GM04504 (cell line): ENCODE measurements at places on chromosomes 2 and 18.

- DNase-seq = no peak
Measured at GRCh38 chr2:128421286-128421685, 102.6 kb upstream of the HS6ST1 start.

GRCh38 chr2:179932786-179933185, 71.4 kb upstream of the ZNF385B start:
- DNase-seq = no peak

DNA sequence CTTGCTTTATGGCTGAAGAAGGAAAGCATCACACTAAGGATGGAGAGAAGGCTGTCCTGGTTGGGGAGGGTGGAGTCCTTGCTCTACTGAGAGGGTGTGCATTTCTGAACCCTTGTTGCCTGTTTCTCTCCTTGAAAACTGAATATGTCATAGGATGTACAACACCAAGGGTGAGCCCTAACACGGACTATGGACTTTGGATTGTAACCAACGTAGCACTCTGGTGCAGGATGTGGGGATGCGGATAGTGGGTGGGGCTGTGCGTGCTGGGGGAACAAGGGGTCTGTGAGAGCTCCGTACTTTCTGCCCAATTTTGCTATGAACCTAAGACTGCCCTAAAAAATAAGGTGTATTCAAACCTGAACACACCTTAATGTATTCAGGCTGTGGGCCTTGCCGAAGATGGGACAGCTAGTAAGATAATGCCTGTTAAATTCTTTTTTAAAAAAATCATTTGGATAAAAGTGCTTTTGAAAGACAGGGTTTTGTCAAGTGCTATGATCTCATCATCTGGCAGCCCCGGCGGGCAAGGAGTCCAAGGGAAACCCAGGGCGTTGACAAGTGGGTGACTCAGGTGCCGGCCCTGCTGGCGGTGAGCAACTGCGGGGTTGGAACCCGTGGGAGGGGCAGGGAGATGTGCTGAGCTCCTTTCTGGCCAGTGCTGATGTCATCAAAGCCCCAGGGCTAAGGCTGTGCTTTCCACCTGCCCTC, 54.0 kb downstream of the GATA6 start:
- DNase-seq = peak; percentile 62

DNA sequence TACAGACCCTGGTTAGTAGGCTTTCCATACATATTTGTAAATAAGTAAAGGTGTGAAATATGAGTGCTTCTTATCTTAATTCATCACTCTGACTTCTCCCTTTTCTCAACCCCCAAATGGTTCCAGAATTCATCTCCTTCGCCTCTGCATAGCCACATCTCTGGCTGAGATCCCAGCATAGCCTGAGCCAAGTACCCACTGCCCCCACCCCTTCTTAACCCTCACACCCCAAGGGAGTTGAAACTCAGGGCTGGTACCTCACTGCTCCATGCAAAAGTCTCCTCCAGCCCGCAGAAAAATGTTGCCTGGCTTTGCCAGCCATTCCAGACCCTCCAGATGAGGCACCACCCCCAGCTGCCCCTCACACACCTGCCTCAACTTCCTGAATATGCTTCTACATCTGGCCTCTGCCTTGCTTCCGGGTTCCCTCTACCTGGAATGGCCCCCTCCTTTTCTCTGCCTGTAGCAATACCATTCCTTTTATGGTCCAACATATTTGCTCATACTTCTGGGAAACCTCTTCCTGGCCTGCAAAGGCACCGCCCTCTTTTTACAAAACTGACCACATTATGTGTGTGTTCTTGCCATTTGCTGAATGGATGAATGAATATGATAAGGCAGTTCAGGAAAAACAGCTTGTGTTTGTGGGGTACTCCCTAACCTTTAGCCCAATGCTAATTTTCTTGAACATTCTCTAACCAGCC, 112.8 kb downstream of the CELF4 start:
- DNase-seq = no peak

DNA sequence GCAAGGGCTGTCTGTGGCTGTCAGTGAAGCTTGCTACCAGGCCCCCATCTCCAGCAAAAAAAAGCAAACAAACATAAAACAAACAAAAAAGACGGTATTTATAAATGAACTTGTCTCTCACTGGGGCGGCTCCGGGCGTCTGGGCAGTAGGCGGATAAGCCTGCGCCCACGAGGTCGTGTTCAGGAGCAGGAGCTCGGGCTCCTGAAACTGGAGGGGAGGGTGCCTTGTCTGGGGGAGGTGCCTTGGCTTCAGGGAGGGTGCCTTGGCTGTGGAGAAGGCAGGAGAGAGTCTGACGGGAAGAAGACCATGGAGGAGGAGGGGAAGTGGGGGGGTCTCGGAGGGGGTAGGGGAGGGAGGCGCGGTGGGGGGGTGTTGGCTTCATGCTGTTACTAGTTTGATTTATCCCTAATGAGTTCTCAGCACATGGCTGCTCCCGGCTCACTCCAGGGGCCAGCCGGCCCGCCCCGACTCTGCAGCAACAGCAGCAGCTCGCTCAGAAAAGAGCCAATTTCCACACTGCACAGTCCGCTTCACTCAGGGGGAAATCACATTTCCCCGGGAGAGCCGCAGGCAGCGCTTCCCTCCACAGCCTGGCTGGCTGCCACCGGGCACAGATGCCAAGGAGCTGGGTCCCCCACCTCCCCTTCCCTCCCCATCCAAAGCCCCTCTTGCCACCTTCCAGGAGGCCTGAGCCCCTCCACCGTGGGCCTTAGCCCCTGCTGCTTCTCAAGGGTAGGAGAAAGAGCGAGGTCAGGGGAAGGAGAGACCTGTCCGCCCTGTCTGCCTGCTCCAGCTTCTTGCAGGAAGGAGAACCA, 38.7 kb downstream of the PSD4 start:
- DNase-seq = no peak

DNA sequence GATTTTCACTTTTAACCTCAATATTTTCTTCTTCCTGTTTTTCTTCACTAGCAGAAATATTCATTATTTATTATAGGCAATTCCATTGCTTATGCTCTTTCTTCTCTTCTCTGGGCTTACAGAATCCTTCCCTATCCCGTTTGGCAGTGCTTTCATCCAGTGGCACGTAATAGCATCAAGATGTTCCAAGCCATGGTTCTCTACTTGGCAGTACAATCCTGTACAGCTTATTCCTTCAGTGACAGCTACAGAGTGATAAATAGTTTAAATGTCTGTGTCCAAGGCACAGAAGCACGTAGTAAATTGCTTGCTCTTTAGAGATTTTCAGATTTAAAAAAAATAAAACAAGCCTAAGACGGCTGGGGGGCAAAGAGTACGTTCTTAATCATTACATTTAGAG, 1964.3 kb downstream of the SUCLG1 start:
- peak; percentile 2 for DNase-seq

GRCh38 chr2:3754795-3755194, 51.4 kb downstream of the DCDC2C start:
- no peak for DNase-seq

GRCh38 chr2:217555081-217555876, 447.5 kb downstream of the TNS1 start:
- DNase-seq = peak; percentile 61

DNA sequence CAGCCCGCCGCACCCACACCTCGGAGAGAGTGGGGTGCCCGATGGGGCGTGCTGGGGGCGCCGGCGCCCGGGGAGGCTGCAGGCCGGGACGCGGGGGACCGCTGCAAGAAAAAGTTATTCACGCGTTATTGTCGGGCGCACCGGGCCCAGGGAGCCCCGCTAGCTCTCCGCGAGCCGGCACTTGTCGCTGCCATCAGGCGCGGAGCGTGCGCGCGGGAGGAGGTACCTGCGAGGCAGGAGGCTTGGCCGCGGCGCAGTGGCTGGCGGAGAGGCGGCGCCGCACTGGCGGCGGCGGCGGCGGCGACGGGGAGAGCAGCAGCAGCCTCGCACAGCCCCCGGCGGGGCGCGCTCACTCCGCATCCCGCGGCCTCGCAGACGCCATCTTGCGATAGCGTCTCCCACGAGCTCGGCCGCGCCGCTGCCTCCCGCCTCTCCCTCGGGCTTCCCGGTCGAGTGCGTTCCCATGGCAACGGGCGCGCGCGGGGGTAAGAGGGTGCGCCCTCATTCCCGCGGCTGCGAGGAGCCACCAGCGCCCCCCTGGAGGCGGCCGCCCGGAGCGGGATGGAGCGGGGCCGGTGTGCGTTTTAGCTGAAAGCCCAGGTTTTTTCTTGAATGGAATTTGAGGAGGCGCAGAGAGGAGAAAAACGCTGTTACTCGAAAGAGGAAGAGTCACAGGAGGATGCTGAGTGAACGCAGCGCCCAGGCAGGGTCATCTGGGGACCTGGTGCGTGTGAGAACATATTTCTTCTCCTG, at the start of gene CHN1:
Gene CHN1 (minus strand): TSS at position 402 of the 753 bp plus-strand sequence. CDS start 469 bp downstream, outside the sequence.
- peak; percentile 29 for DNase-seq

GRCh38 chr2:159786938-159787337, 11.1 kb downstream of the CD302 start:
- no peak for DNase-seq

DNA sequence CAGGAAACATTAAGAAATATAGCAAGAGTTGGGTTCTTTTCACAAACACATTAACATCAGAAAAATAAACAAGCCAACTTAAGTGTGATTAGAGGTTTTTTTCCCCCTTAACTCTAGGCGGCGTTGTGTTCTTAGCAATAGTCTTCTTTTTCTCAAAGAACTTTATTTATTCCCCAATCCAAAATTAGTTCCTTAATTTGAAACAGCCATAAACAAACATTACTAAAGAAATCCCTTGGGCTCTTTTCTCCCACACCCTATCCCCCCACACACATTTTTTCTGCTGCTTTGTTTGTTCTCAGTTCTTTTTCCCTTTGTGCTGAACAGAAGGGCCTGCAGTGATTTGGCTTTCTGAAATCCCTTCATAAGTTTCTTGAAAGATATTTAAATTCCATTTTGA, 13.2 kb upstream of the MYO1B start:
- DNase-seq = no peak

- DNase-seq = no peak
Measured at GRCh38 chr2:1603059-1603458, 141.3 kb downstream of the PXDN start.

DNA sequence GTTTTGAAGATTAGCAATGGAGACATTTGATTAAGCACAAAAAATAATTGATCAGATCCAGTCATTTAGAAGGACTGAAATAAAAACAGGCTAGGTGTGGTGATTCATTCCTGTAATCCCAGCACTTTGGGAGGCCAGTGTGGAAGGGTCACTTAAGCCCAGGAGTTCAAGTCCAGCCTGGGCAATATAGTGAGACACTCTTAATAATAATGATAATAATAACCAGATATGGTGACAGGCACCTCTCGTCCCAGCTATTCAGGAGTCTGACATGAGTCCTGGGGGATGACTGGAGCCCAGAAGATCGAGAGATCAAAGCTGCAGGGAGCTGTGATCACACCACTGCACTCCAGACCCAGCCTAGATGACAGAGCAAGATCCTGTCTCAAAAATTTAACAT, 3.5 kb upstream of the FN1 start:
- no peak for DNase-seq

- DNase-seq = no peak
Measured at GRCh38 chr2:125456693-125457363, 1199.1 kb upstream of the GYPC start.

- no peak for DNase-seq
Measured at GRCh38 chr2:196176142-196176738, 4.9 kb upstream of the STK17B start.

DNA sequence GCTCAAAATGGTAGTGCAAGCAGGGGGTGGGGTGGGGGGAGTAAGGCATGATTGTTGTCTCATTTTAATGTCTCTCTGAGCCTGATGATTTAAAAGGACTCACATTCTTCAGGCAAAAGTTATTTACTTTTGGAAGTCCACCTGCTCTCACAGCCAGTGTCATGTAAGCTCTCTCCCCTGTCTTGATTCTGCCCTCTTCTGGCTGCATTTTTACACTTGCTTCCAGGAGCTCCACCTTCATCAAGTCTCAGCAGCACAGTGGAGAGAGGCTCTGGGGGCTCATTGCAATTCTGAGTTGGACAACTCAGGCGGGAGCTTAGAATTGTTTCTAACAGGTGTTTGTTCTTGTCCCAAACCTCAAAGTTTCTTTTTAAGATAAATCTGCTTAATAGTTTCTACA, 39.2 kb downstream of the GNAL start:
- peak; percentile 3 for DNase-seq

- peak; percentile 42 for DNase-seq
Measured at GRCh38 chr18:3451989-3452749, 2.2 kb downstream of the TGIF1 start.

DNA sequence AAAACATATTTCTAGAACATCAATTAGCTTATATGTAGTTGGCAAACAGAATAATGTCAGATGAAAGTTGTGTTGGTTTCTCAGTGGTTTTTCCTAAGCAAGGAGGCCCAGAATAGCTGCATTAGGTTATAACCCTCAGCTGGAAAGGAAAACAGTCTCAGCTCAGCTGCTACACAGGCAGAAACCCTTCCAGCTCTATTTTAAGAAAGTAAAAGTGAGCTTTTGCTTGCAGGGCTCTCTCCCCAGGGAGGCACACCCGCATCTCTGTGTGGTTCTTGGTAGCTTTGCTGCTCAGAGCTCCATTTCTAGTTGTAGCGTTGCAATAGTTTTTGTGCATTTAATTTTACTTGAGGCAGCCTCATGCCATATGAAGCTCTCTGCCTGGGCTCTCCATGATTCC, 54.6 kb downstream of the PIKFYVE start:
- DNase-seq = no peak

DNA sequence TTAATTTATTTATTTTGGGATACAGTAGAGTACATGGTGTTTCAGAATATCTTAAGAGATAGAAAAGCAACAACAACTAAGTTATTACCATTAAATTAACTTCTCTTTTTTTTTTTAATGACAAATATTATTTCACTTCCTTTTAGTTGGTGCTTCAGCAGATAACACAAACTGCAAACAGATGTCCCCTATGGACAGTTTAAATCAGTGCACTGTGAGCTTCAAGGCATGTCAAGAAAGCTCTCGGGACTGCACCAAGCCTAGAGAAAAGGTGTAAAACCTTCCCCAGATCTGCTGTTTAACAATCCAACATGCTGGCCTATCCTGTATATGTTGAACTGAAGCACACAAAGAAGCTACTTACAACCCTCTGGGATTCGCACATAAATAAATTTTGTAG, 122.7 kb downstream of the TCF4 start:
- no peak for DNase-seq

DNA sequence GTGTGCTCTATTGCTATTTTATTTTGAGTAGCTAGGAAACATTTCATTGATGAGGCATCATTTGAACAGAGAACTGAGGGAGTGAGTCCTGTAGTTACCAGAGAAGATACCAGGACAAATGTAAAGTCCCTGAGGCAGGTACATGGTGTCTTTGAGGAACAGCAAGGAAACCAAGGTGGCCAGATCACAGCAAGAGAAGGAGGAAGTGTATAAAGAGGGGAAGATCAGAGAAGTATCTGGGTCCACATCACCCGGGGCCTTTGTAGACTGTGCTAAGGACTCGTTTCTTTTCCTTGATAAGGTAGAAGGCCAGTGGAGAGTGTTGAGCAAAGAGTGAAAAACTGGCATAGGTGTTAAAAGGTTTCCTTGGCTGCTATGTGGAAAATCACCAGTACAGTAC, 34.8 kb upstream of the PLB1 start:
- no peak for DNase-seq

- DNase-seq = no peak
Measured at GRCh38 chr18:6746386-6746960, 17.0 kb downstream of the ARHGAP28 start.

GRCh38 chr2:7744827-7745226, 827.6 kb downstream of the RNF144A start:
- no peak for DNase-seq
